ENCODE measurements at places on chromosomes 7 and 10.

DNA sequence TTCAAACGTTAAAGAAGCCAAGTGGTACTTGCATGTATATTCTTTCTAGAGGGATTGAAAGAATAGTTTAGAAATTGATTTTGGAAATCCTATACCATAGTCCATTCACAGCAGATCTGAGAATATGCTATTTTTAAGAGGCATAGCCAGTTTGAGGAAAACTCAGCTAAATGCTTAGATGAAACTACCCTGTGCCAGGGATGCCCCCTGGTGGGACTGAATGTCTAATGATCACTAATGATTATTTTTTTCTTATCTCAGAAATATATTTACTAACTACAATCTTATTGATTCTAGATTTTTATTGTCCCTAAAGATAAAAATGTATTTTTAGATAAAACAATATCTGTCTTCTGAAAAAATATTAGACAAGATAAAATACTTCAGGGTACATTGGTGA lies 844.9 kb upstream of the PHF14 start:
- no peak for DNase-seq

DNA sequence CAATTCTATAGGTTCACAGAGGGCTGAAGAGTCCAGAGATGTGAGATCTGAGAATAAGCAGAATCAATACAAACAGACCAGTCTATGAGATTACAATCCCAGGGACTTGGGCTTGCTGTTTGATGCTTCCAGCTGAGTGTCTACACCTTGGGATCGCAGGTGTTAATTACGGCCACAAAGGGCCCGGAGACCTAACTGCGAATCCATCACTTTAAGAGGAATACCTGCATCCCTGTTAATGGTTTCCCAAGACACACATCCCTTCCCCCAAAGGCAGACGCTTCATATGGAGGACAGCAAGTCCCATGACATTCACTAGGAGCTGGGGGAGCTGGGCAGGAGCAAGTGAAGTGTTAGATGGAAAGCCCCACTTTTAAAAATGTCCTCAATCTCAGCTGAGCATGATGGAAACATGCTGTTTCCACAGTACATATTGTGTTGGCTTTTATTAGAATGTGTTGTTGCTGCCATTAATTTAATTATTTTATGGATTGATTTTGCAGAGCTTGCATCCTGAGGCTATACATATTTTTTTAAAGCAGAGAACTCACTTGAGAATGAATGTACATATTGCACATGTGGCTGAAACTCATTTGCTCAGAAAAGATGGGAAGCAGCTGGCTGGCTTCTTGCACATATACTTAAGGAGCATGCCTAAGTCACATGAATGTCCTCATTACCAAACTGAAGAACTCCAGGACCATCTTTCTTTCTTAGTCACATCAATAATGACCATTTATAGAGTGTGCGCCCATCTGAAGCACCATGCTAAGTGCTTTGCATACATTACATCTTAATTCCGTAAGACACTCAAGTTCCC lies 151.3 kb downstream of the NEBL start:
- no peak for DNase-seq

DNA sequence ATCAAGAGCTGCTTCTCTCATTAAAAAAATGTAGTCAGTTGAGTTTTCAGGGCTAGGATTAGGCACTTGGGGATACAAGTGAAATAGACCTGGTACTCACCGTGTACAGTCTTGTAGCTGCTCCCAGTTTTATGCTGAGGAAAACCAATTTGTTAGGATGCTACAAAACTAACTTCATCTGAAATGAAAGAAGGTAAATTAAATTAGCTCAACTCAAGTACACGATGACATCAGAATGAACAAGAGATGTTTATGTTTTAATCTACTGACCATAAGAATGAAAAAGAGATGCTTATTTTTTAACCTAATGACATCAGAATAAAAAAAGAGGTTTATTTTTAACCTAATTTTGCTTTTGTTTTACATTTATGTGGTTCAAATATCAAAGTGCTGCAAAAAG lies 73.7 kb downstream of the AP3M1 start:
- DNase-seq = no peak

- no peak for DNase-seq
Measured at GRCh38 chr10:120477743-120478141, 20.7 kb downstream of the PLPP4 start.

- DNase-seq = peak; percentile 34
Measured at GRCh38 chr7:97064972-97065587, 40.4 kb upstream of the DLX5 start.

DNA sequence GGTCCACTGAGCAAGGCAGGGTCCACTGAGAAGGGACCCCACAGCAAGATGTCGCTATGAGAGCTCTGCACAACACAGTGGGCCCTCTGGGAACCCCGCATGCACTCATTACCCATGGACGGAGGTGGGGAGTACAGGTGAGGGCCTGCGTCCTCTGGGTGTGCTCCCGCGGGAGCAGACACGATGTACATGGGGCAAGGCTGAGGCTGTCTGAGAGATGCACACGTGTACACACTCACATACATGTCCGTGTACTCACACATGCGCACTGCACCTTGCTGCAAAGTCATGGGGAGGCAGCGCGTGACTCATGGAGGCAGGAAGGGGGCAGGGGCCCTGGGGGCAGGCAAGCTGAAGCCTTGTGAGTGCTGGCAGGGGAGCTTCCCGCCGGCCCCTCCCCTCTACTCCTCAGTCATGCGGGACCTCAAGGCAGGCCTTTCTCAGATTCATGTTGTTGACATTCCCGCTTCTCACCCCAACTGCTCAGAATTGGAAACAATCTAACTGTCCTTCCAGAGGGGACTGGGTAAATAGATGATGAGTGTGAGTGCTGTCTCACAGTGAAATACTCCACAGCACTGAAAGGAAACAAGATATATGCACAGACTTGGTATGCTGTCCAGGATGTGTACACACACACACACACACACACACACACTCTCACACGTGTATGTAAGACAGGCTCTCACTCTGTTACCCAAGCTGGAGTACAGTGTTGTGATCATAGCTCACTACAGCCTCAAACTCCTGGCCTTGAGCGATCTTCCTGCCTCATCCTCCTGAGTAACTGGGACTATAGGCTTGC lies 40.0 kb downstream of the GOLGA7B start:
- DNase-seq = peak; percentile 66

DNA sequence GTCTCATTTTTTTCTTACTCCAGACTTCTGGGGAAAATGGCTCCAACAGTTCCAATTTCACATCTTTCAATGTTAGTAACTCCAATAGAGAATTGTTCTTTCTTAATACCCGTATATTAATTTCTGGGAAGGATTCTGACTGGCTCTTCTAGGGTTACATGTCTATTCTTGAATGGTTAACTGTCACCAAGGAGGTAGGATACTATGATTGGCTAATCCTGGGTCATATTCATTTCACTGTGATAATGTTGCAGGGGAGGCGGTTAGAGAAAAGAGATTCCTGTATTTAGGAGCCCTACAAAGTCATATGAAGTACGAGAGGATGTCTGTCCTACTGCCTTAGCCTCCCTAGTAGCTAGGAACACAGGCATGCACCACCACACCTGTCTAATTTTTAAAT lies 16.1 kb upstream of the VCL start:
- no peak for DNase-seq

DNA sequence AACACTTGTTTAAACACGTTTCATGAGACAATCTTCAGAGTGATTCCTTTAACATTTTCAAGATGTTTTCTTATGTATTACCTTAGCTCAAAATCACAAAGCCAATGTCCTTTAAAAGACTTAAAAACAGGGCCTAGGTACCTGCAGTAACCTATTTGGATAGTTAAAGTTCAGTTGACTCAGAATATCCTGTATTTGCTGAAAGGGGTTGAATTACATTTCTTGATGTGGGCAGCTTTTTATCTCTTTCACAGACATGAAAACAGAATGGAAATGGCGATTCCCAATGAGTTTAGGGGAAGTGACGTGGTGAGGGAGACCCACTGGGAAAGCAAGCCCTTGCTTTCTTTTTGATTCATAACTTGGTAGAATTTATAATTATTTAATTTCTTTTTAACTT lies 324.4 kb upstream of the AOAH start:
- DNase-seq = no peak

GRCh38 chr7:114889646-114890285 lies 32.1 kb upstream of the MDFIC start:
- peak; percentile 97 for DNase-seq

- no peak for DNase-seq
Measured at GRCh38 chr7:121873289-121874194, 581 bp downstream of the PTPRZ1 start.

DNA sequence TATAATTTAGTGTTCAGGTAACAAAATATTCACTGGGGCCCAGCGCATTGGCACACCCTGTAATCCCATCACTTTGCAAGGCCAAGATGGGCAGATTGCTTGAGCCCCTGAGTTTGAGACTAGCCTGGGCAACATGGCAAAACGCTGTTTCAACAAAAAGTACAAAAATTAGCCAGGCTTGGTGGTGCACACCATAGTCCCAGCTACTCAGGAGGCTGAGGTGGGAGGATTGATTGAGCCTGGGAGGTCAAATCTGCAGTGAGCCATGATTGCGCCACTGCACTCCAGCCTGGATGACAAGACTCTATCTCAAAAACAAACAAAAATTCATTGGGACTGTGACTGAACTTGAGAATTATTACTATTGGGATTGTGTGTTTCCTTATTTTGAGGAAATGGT lies 40.4 kb upstream of the TRUB1 start:
- DNase-seq = no peak

GRCh38 chr7:149719050-149719899 lies 54.1 kb downstream of the ZNF467 start:
- no peak for DNase-seq

DNA sequence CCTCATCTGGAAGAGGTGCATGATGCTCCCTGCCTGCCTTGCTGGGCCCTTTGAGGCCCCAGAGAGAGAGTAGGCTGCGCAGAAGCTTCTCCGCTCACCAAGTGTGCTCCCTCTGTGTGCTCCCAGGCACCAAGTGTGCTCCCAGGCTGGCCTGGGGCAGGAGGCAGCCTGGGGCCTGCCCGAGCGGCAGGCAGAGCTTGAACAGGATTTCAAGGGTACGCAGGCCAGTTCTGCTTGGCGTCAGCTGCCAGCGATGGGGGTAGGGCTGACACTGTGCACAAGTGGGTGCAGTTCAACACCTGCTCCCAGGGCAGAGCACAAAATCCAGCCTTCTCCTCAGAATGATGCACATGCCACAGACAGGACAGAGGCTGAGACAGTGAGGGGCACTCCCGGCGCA lies 119.7 kb downstream of the FAM53B start:
- DNase-seq = no peak

- no peak for DNase-seq
Measured at GRCh38 chr10:132131581-132132420, 54.9 kb upstream of the DPYSL4 start.

DNA sequence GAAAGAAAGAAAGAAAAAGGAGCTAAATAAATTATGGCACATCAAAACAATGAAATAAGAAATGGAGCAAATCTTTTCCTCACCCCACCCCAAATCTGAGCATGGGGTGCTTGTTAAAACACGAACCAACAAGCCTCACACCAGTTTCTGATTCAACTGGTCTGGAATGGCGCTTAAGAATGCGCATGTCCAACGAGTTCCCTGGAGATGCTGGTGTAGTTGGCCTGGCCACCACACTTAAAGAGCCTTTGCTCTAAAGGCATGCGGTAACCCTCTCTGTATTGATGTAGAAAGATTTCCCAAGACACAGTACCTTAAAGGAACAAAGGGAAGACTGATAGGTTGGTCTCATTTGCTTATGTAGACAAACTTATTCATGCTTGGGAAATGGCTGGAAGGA lies 49.1 kb upstream of the STEAP1B start:
- DNase-seq = no peak

GRCh38 chr10:93464776-93465388 lies 17.3 kb downstream of the MYOF start:
- no peak for DNase-seq

GRCh38 chr10:87661861-87662785 lies 2.4 kb downstream of the PAPSS2 start:
- no peak for DNase-seq

GRCh38 chr10:130985158-130985753 lies 326.3 kb downstream of the TCERG1L start:
- DNase-seq = no peak

GRCh38 chr7:123782071-123782798 lies 33.4 kb upstream of the WASL start:
- DNase-seq = no peak

DNA sequence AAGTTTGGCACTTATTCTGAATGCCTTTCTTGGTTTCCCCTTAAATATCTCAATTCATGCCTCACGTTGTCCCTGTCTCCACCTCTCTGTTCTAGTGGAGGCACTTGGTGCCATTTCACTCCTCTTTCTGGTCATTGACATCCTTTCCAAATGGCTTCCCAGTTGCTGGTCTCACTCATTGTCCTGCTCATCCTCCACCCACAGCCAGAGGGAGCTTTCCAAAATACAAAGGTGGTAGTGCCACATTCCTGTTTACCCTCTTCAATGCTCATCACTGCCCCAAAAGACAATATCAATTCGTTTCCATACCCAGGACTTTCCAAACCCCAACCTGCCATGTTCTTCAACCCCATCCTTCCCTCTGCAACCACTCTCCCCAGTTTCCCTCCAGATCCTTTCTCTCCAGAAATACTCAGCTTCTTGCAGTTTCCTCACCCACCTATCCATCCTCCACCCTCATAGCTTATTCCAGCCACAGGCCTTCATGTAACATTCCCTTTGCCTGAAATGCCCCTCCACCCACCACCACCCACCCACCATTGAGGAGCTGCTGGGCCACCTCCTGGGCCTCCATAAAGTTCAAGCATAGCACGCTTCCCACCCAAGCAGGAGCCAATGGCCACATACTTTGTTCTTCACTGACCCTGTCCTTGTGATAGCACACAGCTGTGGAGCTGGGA lies 63.1 kb upstream of the ADRB1 start:
- no peak for DNase-seq

DNA sequence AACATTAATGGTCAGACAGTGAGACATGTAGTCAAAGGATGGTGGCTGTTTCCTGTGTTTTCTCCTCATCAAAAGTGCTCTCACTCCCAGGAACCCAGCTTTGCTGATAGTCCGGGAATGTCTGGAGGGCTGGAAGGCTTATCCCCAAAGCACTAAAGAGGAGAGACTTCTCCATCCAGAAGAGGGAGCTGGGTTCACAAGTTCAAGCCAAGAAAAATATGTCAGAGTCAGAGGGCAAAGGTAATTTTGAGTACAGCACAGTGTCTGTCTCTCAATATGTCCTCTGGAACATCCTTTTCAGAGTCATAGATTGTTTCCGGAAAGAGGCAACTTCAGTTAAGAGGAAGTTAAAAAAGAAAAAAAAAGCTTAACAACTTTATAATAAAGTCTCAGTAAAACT lies 281.5 kb upstream of the PHYHIPL start:
- no peak for DNase-seq

- DNase-seq = no peak
Measured at GRCh38 chr10:120386896-120387295, 70.1 kb upstream of the PLPP4 start.

GRCh38 chr10:44309361-44309760 lies 75.5 kb downstream of the CXCL12 start:
- no peak for DNase-seq

- no peak for DNase-seq
Measured at GRCh38 chr7:116577320-116577871, 52.6 kb downstream of the CAV1 start.

GRCh38 chr10:89867964-89868363 lies 166.6 kb downstream of the KIF20B start:
- DNase-seq = peak; percentile 15
